NCI-H187 (cell line): ENCODE measurements at places on chromosomes 2 and 18.

GRCh38 chr2:119028327-119029174, 86.6 kb downstream of the MARCO start:
- DNase-seq: no peak

- no peak for DNase-seq
Observed at GRCh38 chr2:232815569-232815968, 39.2 kb upstream of the KCNJ13 start.

- DNase-seq: no peak
Observed at GRCh38 chr2:154813636-154814035, 115.1 kb downstream of the KCNJ3 start.

- DNase-seq: no peak
Observed at GRCh38 chr18:36311026-36311570, 13.6 kb downstream of the FHOD3 start.

- no peak for DNase-seq
Observed at GRCh38 chr18:50274941-50275340, 6.4 kb downstream of the MBD1 start.
